ENCODE measurements at places on chromosomes 7 and 10.

DNA sequence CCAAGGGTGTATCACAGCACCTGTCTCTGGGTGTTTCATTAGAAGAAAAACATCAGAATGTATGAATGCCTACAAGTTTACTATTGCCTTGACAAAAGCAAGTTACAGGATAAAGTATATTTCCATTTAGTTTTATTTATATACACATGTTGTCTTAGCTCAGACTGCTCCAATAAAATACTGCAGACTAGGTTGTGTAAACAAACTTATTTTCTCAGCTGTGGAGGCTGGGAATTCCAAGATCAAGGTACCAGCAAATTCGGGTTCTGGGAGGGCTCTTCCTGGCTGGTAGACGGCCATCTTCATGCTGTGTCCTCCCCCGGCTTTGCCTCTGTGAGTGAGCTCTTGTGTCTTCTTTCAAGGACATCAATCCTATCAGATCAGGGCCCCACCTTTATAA is 77.1 kb upstream of the UNC5B start:
- DNase-seq, result no peak

DNA sequence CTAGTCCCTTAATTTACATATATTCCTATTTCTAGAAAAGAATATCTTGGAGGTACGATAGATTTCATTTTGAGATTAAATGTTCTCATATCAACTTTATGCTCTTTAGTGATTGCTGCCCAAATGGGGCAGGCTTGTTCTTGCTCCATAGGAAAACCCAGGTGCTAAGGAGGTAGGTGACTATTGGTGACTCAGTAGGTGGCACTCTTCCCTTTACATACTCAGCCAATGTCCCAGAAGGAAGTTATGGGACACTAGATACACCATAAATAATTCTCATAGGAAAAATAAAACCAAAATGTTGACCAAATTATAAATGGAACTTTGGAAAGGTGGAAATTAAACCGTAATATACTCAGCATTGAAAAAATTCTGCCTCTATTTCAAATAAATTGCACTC is 4.0 kb downstream of the SKAP2 start:
- DNase-seq, result no peak

DNA sequence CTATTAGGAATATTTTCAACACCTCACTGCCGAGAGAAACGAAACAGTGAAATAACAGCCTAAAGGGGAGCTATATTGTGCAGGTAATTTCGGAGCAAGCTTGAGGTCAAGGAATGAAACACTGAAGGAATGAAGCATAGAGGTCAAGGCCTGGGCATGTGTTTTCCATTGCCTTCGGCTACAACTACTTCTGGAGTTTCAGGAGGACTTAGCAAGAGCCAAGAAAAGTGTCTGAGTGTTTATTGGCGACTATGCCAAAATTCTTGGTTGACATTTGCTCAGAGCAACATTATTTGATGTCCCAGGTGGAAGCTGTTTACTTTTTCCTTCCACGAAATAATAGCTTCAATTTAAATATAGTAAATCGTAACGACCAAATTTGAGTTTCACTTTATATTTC is 89.6 kb upstream of the IFRD1 start:
- DNase-seq, result no peak

DNA sequence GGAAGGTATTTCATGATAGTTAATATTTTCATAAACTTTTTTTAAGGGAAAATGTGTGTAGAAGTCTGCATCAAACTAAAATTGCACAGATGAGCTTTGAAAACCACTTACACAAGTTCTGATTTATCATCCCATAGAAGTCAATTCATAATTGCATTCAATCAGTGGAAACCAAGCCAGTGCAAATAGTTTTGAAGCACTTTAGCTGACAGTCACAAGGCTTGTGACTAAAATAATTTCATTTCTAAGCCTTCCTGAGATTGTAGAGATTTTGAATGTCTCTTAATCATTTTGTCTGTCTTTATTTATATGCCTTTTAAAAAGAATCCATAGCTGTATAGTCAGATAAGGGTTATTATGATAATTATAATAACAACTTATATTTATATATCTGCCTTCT is 41.4 kb downstream of the EXOC4 start:
- no peak for DNase-seq

GRCh38 chr10:94571081-94571480 is 25.5 kb downstream of the HELLS start:
- DNase-seq, result no peak

DNA sequence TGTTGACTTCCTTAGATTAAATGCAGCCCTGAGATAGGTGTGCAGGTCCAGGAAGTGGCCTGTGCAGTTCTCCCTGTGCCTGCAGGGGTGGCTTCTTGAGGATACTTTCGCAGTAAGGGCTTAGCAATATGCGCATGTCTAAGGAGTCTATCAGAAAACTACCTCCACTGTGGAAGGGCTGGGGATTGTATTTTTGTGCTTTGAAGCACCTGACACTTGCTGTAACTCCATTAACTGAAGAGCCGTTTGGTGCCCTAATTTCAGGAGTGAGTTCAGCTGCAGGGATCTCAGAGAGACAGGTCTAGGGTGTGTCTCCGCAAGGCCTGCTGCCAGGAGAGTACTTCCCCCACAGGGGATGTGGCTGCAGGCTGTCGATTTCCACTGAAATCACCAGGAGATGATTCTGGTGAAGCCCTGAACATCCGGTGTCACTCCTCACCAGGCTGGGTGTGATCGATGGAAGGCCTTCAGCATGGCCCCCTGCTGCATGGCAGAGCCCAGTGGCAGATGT is 35.5 kb downstream of the IKZF1 start:
- no peak for DNase-seq

- DNase-seq, result no peak
Measured at GRCh38 chr7:517774-518629, 1.6 kb downstream of the PDGFA start.

- no peak for DNase-seq
Measured at GRCh38 chr7:83850125-83850524, 201.2 kb upstream of the SEMA3E start.

- no peak for DNase-seq
Measured at GRCh38 chr10:9149134-9149533, 1094.6 kb downstream of the GATA3 start.

GRCh38 chr7:18505870-18506460 is 10.4 kb downstream of the HDAC9 start:
- no peak for DNase-seq

- no peak for DNase-seq
Measured at GRCh38 chr10:108868881-108869280, 1054.4 kb downstream of the XPNPEP1 start.

- no peak for DNase-seq
Measured at GRCh38 chr7:41466760-41467384, 236.0 kb downstream of the INHBA start.

- DNase-seq, result no peak
Measured at GRCh38 chr7:40492946-40493345, 358.1 kb downstream of the SUGCT start.

DNA sequence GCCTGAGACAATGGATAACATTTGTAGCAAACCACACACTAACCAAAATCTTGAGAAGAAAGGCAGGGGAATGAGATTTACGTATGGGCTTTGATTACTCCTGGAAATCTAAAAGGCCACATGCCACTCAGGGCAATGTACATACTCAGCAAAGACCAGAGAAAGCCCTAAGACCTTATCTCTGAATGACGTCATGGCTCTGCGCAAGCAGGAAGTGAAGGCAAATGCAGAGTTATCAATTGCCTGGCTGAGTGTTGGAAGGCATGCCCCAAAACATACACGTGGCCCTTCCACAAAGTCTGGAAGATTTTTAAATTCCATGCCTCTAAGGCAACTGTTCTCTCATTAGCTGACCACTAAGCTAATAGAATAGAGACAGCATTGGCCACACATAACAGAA is 90.9 kb upstream of the NRBF2 start:
- DNase-seq, result no peak

DNA sequence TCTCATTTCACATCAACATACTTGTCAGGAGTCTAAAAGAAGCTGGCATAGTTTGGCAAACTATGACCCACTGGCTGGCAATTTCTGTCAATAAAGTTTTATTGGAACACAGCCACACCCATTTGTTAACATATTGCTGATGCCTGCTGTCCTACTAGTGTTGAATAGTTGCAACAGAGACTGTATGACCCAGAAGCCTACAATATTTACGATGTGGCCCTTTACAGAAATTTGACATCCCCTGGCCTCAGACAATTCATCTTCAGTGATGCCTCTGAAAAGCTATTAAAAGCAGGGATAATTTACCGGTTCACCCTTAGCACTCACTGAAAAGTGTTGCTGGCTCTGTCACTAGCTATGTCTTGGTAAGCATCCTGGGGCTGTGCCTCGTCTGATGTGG is 155.2 kb downstream of the ARID5B start:
- DNase-seq, result no peak

DNA sequence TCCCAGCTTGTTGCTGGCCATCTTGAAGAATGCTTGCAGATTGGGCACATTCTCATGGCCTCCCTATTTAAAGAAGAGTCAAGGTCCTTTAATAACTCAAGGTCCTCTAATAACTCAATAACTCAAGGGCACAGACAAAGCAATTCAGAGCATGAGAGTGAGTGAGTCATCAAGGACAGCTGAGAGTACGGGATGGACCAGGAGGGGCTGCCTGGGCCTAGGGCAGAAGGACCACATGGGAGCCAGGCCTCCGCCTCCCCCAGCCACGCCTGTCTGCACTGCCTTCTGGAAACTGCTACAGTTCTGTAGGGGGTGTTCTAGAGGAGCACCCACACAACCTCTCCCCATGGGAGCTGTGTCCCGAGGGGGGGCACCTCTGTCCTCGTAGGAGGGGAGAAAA is 48.9 kb downstream of the ZNF503 start:
- no peak for DNase-seq

DNA sequence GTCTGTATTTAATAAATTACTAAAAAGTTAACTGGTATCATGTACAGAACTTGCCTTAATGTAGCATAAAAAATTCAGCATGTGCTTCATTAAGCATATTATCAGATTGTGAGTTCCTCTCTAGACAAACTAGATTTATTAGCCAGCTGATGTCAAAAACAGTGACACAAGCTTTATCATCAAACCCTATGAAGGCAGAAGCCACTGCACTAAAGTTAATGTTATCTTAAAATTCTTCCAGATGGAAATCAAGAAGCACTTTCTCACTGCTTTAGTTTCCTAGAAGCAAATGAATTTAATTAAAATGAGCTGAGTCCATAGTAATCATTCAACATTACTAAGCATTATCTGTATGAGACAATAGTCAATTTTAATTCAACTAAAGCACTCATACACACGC is 96.4 kb downstream of the ARHGAP12 start:
- DNase-seq, result no peak

DNA sequence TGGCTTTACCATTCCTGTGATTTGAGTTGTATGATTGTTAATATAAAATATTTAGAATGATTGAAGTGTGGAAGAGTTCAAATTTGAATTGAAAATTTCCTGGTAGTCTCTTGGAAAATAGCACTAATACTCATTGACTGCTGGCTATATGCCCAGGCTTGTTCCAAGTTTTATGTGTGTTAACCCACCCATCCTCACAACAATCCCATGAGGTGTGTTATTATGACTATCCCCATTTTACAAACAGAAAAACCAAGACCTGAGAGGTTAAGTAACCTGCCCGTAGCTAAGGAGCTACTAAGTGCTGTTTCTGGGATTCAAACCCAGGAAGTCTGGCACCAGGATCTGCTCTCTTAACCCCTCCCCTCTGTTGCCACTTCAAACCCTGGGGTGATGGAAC is 213.9 kb downstream of the CREB5 start:
- no peak for DNase-seq

GRCh38 chr7:24963218-24963617 is 16.8 kb downstream of the OSBPL3 start:
- no peak for DNase-seq
